ENCODE measurements at places on chromosomes 11 and 22.

DNA sequence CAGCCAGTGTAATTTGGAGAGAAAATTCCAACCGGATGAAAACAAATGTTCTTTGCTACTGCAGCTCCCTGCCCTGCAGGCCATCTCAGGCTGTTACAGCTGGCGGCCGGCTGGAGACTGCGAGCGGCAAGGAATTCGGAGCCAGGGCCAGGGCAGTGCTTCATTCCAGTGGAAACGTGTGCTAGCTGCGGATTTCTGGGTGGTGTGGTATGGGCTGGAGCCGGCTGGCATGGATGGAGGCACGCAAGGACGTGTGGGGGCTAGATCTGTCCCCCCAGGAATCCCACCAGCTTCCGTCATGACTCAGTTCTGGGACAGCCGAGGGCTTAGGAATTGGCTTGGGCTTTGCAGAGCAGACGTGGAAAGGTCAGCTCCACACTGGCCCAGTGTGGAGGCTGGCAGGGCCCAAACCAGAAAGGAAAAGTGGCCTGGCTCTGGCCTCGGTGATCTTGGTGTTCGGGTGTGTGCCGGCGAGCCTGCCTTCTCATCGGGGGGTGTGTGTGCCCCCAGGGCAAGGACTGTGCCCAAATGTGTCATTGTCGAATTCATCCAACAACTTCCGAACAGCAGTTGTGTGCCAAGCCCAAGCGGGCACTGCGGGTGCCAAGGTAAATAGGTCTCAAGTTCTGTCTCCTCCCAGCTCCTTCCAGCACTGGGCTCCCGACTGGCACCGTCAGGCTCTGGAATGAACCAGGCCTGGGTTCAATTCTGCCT lies 48.1 kb upstream of the SHISAL1 start:
- DNase-seq: no peak

- no peak for DNase-seq
Observed at GRCh38 chr11:72743321-72744221, 8.6 kb downstream of the ARAP1 start.

GRCh38 chr11:23370580-23371275 lies 510.5 kb upstream of the CCDC179 start:
- DNase-seq: no peak

GRCh38 chr22:21651521-21652009 lies 9.5 kb downstream of the SDF2L1 start:
- DNase-seq: no peak

GRCh38 chr11:45432100-45432499 lies 146.0 kb upstream of the SYT13 start:
- DNase-seq: no peak

- DNase-seq: no peak
Observed at GRCh38 chr11:17593466-17594245, 46.6 kb downstream of the OTOG start.

- DNase-seq: no peak
Observed at GRCh38 chr11:36509201-36509639, 852 bp downstream of the TRAF6 start.

- no peak for DNase-seq
Observed at GRCh38 chr11:10398525-10398924, 56.5 kb upstream of the AMPD3 start.

GRCh38 chr11:69921128-69922014 lies 102.2 kb upstream of the FGF3 start:
- DNase-seq: no peak

GRCh38 chr11:88421530-88421929 lies 84.0 kb upstream of the CTSC start:
- peak; percentile 4 for DNase-seq

DNA sequence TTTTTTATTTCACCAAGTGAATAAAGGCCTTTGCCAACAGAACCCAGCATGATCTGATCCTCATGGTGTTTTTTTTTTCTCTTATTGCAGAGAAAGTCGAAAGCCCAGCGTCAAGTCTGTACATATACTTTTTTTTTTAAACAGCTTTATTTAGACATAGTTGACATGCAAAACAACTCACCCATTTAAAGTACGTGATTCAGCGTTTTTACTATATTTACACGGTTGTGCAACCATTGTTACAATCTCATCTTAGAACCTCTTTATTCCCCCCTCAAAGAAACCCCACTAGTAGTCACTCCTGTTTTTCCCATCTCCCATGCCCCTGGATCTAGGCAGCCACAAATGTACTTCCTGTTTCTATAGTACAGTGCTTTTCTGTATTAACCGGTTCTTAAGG lies 20.6 kb upstream of the AP1B1 start:
- DNase-seq: no peak

- DNase-seq: no peak
Observed at GRCh38 chr11:94032066-94032465, 10.9 kb downstream of the HEPHL1 start.

DNA sequence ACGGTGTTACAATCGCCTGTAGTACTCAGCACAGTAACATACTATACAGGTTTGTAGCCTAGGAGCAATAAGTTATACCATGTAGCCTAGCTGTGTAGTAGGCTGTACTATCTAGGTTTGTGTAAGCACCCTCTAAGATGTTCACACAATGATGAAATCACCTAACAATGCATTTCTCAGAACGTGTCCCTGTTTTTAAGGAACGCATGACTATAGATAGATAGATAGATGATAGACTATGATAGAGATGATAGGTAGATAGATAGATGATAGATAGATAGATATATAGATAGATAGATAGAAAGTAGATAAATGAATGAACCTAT lies 203.9 kb downstream of the FAM76B start:
- DNase-seq: no peak

DNA sequence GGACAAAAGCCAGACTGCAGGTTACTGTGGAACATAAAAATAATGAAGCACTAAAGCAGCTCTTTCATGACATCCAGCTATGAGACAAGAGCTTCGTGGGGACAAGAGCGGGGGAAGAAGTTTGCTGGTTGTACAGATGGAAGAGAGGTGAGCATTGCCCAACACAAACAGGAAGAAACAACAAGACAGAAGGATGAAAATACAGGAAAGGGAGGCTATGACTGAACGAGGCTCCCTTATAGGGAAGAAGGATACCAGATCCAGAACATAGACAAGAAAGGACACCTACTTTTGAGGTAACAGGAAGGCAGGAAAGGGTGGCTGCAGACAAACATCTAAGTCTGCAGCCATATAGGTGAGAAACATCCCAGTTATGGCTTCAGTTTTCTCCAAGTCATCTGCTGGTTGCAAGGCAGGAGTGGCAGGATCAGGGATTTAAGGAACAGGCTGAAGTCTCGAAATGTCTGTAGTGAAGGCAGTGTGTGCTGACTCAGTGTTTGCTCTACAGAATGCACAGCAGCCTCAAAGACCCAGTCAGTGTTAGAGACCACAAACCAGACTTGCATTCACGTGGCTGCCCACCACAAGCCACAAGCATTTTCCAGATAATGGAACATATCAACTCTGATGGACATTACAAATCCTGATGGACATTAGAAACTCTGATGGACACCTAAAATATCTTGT lies 1.9 kb downstream of the CLTCL1 start:
- DNase-seq: no peak

DNA sequence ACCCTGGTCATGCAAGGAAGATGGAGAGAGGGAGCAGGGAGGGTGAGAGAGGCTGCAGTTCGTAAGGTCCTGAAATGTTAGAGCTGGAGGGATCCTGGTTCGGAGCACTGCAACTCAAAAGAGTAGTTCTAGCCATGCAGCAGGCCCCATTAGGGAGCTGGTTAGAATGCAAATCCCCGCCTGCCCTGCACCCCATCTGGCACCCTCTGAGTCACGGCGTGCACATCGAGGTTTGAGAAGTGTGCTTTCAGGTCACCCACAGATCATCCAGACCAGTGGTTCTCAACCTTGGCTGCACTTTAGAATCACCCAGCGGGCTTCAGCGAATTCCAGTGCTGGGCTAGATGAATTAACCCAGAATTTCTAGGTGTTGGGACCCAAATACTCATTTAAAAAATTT lies 48.2 kb downstream of the ST3GAL4 start:
- DNase-seq: no peak

- no peak for DNase-seq
Observed at GRCh38 chr11:8566613-8567210, 27.3 kb downstream of the STK33 start.

- no peak for DNase-seq
Observed at GRCh38 chr11:68569357-68569756, 108.8 kb downstream of the PPP6R3 start.

DNA sequence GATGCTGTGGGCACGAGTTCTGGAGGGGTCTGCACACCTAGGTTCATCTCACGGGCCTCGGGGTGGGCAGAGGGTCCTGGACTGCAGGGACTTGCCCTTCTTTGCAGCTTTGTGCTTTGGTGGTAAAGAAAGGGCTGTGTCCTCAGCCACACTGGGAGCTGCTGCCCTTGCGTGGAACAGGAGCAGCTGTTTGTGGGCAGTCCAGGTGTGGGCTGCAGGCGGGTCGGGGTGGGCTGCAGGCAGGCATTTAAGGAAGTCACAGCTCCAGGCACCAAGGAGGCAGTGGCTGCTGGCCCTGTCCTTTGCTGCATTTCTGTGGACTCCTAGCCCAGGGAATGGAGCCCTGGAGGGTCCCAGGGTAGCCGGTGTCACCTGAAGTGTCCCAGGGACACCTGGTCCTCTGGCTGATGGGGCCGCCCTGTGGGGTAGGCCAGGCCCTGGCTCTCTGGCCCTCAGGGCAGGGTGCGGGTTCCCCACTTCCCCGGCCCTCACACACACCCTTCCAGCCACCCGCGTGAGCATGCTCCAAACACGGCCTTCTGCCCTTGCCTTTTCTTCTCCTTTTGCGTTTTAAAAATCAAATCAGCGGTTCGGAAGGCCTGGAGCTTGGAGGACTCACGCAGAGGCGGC lies 1240.3 kb downstream of the BRD1 start:
- DNase-seq: no peak

DNA sequence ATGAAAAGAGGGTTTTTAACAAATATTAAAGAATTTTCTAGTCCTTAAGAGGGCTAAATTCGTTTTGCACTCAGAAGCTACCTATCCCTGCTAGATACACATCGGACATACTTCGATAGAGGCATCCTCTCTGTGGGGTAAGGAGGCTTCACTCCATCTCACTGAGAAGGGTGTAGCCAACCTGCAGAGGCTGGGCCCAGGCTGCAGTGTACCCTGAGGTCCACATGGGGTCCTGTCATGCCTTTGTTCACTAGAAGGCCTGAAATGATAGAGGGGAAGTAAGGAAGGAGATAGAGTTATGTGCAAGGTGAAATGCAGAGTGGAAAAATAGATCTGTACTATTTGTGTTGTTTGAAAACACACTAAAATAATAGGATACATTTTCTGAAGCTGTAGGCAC lies 45.6 kb downstream of the IGSF9B start:
- DNase-seq: no peak

GRCh38 chr11:122115524-122116379 lies at the start of gene BLID:
Gene BLID (minus strand): TSS chr11:122116215. CDS start chr11:122115922, 293 bp downstream.
- no peak for DNase-seq

DNA sequence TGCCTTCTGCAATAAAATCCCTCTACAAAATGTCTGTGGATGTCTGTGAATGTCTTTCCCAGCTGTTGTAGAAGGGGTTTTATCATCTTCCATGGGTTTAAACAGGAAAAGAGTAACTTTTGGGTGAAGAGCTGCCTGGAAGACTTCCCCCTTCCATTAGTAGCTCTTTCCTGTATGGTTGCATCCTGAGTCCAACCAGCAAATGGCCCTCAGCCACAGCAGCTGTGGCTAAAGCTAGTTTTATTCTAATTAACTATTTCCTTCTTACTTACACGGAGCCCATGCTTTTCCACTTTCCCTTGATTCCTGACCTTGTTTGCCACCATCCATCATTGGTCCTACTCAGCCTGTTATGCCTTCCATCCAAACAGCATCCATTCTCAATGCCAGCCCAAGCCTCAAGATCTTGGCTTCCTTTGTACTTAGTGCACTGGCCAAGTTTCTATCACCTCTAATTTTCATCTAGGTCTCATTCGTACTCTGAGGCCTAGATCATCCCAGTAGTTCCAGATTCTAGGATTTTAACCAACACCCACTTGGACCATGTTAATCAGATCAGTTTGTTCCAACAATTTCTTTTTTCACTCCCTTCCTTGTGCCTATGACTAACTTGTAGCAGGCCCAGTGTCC lies 41.5 kb upstream of the CADM1 start:
- no peak for DNase-seq

- no peak for DNase-seq
Observed at GRCh38 chr11:64384981-64385944, 26.3 kb downstream of the RPS6KA4 start.

DNA sequence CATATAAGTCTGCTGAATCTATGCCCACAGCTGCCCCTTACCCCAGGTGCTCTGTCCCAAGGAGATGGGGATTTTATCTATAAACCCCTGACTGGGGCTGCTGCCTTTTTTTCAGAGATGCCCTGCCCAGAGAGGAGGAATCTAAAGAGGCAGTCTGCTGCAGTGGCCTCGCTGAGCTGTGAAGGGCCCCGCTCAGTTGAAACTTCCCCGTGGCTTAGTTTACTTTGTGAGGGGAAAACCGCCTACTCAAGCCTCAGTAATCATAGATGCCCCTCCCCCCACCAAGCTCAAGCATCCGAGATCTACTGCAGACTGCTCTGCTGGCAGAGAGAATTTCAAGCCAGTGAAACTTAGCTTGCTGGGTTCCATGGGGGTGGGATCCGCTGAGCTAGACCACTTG lies 7.4 kb upstream of the SCGB1D4 start:
- no peak for DNase-seq

DNA sequence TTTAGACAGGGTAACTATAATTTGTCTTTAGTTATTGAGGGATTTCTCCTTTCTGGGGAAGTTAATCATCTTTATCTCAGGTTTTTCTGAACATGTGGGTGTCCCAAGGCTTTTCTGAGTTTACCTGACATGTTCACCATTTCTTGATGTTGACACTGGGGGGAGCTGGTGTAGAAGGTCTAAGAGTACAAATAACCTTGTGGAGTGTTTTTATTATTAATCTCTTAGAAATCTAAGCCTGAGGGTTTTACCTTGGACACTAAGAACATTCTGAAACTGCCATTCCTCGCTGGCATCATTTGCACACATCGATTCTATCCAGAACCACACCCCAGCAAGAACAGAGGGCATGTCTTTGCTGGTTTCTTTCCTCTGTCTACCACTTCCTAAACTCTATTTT lies 15.6 kb upstream of the C11orf91 start:
- DNase-seq: no peak

- no peak for DNase-seq
Observed at GRCh38 chr11:70623906-70624597, 225.7 kb downstream of the CTTN start.

- no peak for DNase-seq
Observed at GRCh38 chr11:24870048-24870447, 373.2 kb downstream of the LUZP2 start.

DNA sequence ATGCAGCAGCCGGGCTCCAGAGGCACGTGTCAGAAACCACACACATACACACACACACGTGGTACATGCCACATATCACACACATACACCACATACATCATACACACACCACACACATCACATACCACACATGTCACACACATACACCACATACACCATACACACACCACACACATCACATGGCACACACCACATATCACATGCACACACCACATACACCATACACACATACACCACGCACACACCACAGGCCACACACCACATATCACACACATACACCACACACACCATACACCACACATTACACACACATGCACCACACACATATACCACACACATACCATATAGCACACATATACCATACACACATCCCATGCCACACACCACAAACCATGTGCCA lies 97.5 kb upstream of the PRR5 start:
- DNase-seq: no peak

Data from stimulated activated CD4-positive, alpha-beta T cell treated with anti-CD3 and anti-CD28 coated beads, Interleukin-1b, Interleukin-23, amount 100 ng/mL, for 1 hour (primary cell).